ENCODE measurements at places on chromosomes 11 and 22.

DNA sequence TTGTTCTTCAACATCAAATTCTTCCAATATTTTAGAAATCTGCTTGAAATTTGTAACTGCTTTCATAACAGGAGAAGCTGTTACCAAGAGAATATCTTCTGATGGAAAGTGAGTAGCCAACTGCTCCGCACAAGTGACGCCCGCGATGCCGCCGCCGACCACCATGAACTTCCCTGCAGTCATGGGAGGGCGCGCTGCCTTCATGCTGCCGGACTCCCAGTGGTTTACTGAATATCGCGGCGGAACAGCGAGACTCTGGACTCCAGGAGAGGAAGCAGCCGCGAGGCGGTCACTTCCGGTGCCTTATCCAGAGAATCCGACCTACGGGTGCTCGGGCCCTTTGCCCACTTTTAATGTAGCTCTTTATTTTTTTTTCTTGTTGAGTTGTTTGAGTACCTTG lies 190.6 kb downstream of the GUCY1A2 start:
- DNase-seq = no peak

GRCh38 chr11:15622231-15622890 lies 507.6 kb downstream of the INSC start:
- DNase-seq = no peak

DNA sequence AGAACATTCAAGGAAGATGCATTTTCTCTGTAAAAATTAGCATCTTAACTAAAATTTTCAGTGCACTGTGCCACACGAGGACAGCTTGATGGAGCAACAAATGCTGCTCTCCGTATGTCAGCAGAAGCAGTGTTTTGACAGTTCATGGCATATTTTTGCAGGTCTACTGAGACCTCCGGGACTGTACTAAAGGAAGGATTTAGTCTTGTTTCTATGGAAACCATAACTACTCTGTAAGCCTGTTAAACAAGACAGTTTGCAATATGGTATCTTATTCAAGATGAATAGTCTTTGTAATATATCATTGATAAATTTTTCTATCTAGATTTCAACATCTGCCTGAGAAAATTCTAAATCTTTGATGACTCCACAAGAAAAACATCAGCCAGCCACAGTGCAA lies 184.0 kb upstream of the GUCY1A2 start:
- DNase-seq = no peak

DNA sequence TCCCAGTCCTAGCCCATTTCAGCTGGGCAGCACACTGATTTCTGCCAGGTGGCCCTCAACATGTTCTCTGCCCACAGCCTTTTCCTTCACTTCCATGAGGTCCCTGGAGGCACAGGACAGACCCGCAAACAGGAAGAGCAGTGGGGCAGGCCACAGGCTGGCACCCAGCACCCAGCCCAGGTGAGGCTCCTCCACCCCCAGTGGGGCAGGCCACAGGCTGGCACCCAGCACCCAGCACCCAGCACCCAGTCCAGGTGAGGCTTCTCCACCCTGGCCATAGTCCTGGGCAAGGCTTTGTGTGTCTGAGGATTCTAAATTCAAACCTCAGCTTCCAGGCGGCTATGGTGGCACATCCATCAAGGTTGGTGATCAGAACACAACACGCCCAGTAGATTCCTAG lies 1413.0 kb downstream of the BRD1 start:
- no peak for DNase-seq

- DNase-seq = no peak
Measured at GRCh38 chr11:64428693-64429092, 69.7 kb downstream of the RPS6KA4 start.

DNA sequence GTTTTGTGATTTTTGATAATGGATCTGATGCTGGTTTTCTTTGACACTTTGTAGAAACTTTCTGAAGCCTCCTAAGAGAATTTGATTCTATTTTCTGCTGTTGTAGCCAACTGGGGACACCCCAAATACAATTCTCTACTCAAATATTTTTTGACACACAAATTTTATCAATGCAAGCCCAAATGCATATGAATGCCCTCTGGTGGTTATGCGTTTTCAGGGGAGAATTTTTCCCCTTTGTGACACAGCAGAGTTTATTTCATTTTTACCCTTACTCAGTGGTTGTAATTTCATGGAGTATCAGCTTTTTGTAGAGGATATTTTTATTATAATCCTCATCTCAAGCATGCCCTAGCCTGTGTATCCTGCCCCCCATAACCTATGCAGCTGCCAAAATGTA lies 44.7 kb upstream of the MTMR2 start:
- DNase-seq = no peak

GRCh38 chr22:36329254-36330078 lies 58.3 kb downstream of the MYH9 start:
- DNase-seq = no peak

DNA sequence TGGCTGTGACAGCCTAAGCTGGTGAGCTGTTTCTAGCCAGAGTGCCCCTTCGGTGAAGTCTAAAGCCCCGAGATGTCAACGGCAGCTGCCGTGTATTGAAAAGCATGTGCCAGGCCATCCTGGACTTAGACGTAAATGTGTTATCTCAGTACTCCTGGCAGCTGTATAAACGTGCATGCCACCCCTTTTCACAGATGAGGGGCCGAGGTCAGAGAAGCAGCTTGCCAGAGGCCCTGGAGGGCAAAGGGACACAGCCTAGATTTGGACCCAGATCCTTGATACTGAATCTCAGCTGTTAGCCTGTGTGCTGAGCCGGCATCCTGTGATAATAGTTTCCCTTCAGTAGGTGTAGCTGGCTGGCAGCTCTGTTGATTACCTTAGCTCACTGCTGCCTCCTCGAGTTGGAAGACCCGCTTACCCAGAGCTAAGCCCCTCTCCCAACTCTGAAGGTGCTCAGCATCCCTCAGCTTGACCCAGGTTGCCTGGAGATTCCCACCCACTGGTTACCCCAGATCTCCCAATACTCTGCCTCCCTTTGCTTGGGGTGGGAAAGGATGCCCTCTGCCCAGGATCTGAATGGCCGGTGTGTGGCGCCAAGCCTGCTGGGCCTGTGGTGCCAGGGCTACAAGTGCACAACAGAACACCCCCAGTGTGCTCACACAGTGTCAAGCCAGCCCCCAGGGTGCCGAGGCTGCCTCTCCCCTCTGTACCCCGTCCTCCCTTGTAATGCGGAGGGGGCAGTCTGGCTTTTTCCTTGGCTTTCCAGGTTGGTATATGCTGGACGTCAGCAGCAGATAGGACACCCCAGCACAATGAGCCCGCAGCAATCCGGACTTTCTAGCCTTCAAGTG lies 59.8 kb upstream of the WNT7B start:
- DNase-seq = no peak

All from esophagus squamous epithelium (tissue), 5 donors.